ENCODE measurements at places on chromosomes 1 and 21.

- DNase-seq, result no peak
Measured at GRCh38 chr1:64996541-64997257, 30.4 kb upstream of the JAK1 start.

- no peak for DNase-seq
Measured at GRCh38 chr1:182977480-182977879, 24.5 kb upstream of the SHCBP1L start.

DNA sequence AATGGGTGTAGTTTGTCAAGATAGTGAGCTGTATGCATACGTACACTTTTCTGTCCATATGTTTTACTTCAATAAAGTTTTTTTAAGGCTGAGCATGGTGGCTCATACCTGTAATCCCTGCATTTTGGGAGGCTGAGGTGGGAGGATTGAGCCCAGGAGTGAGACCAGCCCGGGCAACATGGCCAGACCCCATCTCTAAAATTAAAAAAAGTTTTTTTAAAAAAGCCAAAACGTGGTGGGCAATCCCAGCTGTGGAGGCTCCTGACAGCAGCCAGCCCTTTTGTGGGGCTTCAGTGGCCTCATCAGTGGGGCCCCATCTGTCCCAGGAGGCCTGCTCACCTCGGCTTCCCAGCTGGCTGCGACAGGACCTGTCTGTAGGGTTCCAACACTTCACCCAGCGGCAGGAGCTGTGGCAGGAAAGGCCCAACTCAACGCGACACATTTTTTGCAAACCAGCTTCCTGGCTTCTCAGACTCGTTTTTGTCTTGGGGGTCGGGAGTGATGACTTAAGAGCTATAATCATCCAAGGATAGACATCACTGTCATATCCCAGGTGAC is 56.9 kb upstream of the LBR start:
- DNase-seq, result no peak

- no peak for DNase-seq
Measured at GRCh38 chr1:243968413-243968812, 82.7 kb upstream of the ZBTB18 start.

DNA sequence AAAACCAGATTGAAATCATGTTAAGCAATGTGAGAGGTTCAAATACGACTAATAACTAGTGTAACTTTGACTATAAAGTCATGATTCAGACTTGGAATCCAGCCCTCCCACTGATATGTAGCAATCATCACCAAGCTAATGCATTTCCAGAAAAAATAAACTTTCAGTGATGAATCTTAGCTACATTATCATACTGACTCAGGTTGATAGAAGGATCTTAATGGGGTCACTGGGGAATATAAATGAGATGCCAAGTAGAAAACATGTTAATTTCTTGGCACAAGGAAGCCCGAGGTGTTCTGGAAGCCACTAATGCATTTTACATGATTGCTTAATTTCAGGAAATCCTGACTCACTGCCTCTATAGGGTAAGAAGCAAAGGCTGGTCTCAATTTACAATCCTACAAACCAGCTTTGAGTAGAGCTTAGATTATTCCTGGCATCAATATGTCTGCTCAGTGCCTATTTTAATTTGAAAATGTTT is 67.7 kb downstream of the SELENOF start:
- DNase-seq, result no peak

DNA sequence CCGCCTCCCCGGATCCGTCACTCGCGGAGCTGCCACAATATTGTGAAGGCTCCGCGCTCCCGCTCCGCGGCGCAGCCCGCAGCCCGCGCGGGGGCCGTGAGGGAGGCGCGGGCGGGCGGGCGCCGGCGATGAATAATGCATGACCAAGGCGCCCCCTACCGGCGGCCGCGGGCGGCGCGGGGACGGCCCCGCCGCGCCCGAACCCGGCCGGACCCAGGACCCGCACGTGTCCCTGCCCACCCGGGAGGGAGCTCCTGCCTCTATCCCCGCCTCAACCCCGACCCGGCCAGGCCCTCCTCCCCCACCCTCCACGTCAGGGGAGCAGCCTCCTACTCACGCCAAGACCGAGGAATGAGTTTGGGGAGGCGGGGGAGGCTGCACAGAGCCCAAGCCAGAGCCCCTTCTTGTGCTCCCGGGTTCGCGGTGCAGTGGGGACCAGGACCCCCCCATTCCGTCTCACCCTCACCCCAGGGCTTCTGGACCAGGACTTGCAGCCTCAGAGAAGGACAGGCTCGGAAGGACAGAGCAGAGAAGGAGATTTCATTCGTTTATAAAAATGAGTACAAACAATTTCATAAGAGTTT is 70.8 kb upstream of the CASZ1 start:
- DNase-seq, result peak; percentile 38

- DNase-seq, result no peak
Measured at GRCh38 chr1:18469514-18469913, 11.2 kb upstream of the KLHDC7A start.

- DNase-seq, result no peak
Measured at GRCh38 chr1:27656157-27656893, 15.7 kb downstream of the IFI6 start.

- DNase-seq, result no peak
Measured at GRCh38 chr1:169683661-169684060, 27.8 kb downstream of the SELL start.

GRCh38 chr1:201713086-201713810 is 115.7 kb upstream of the IPO9 start:
- no peak for DNase-seq

DNA sequence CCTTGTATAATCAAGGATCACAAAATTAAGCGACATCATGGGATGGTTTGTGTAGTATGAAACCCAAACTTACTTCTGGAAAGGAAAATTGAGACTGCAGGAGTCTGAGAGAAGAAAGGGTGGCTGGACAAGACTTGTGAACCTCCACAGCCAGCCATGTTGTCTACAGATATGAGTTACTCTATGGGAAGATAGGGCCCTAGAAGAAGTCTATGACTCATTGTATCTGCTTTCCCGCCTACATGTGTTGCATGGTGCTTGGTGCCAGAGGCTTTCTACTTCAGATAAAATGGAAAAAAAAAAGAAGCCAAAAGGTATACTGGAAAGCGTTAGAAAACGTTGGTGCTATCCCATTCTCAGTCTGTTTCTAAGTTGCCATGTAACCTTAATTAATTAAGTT is 18.7 kb upstream of the OR6N2 start:
- no peak for DNase-seq

DNA sequence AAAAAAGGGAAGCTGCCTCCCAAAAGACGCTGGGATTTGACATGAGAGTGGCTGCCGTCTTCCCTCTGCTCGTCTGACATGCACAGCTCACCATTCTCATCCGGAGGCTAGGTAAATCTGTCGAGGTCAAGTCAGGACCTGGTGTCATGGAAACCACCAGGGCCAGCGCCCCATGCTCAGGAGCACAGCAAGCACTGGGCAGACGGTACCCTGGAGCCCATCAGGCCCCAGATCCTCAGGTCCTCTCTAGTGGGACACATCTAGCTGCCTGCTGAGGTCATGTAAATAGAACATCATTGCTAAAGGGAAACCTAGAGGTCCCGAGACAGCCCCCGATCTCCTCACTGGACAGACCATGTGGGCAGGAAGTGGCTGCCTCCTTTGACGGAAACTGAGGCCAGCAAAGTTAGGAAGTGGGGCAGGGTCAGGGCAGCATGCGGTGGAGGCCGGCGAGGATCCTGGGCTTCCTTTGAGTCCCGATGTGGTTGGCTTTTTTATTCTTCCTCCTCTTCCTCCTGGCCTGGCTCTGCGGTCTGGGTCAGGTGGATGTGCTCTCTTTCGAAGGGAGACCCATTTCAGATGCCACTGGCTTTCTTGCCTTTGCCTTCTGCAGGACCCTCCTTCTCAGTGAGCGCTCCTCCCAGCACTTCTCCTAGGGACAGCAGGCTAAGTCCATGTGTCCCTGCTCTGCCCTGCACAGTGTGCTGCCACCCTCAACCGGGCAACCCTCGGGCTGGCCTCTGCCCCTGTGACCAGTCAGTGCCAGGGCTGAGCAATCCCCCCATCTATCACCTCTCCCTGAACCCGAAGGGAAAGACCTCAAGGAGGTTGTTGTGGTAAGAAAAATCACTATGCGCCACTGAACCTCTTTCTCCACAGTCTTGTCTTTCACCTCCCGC is 5.9 kb downstream of the AGT start:
- no peak for DNase-seq
